ENCODE measurements at places on chromosomes 16 and 17.

DNA sequence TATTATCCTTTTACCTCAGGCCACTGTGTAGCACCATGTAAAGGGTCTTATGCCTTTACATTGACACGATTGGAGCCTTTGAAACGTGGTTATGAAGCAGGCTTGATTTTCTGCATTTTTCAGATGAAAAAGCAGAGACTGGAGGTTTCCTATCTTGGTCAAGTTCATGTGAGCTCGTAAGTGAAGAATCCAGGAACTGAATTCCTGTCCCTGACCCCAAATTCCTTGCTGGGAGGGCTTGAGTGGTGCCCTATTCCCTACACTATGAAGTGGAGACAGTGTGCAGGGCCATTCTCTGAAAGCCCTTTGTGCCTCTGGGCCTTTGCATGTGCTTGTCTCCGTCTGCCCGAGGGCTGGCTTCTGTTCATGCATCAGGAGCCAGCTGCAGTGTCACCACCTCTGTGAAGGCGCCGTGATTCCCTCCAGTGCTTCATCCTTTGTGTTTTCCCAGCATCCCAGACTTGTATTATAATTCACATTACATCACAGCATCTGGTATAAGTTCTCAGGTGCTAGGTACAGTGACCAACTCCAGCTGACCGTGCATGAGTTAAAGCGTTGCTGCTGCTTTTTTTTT lies 181.1 kb downstream of the SNX29 start:
- DNase-seq = no peak

DNA sequence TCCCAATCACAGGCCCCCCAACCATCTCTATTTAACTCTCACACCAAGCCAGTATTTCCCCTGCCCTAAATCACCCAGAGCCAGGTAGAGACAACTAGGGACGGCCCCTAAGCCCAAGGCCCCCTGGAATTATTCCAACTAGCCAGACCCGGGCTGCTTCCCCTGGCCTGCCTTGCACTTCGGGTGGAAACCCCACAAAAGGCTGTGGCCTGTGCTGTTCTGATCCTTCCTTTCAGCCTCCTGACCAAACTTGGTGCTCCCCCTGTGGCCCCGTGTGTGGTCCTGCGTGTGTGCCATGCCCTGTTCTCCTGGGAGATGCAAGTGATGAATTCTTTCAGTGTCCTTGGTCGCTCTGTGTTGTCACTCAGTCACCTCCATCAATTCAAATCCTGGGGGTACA lies 14.9 kb downstream of the CCL17 start:
- no peak for DNase-seq

DNA sequence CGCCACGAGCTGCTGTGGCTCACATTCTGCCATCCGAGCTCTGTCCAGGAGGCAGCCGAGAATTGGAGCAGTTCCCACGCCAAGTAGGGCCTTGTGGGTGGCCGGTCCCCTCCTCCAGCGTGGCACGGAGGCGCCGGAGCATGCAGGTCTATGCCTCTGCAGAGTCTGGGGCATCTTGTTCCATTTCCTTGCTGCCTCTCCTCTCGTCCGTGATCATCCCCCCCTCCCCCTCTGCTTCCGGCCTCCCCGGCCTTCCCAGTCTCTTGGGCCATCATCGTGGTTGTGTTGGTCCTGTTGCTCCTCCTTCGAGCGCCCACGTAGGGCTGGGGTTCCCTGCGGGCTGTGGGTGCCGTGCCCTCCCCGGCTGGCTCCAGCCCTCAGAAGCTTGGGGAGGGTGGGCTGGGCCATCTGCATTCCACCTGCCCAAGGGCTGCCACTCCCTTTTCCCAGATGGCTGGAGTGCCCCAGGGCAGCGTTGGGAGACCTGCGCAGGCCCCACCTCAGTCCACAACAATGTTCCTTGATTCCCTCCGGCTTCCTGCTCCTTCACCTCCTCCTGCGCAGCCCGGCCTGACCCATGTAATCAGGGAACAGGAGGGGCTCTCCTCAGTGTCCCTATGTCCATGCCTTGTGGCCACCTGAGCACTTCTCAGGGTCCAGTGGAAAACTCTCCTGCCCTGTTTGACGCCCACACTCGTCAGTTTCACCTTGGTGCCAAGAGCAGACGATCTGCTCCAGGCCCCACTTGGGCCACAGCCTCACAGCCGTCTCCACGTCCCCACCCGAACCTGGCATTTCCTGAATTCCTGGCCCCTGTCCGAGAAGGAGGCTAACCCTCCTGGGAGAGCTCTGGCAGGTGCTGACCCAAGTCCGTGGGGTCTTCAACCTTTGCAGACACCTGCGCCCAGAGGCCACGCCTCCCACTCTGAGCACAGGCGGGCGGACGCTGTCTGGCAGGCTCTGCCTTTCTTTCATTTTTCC lies 37.1 kb downstream of the BAIAP2 start:
- no peak for DNase-seq

GRCh38 chr16:1282324-1282973 lies 26.6 kb downstream of the TPSD1 start:
- no peak for DNase-seq

DNA sequence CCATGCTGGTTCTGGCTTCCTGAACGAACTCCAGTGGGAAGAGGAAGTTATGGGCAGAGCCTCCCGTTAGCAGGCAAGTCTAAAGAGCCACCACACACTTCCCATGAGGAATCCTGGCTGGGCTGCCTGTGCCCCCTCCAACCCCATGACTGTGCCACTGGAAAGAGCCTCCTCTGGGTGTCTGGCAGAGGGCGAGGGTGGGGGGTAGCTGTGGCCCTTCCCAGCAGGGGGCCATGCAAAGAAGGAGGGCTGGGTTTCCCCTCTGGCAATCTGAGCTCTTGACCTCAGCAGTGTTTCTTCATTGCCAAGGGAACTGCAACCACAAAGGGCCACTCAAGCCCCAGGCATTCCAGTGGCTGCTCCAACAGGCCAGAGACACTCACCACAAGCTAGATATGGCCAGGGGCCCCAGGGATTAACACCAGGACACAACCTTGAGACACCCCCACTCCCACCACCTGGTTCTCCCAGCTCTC lies 1.7 kb upstream of the RRAD start:
- no peak for DNase-seq

GRCh38 chr17:4405699-4406098 lies 28.0 kb upstream of the SPNS3 start:
- no peak for DNase-seq

GRCh38 chr17:40552806-40553693 lies 12.2 kb downstream of the CCR7 start:
- no peak for DNase-seq

GRCh38 chr16:86142801-86143236 lies 243.9 kb downstream of the IRF8 start:
- no peak for DNase-seq

DNA sequence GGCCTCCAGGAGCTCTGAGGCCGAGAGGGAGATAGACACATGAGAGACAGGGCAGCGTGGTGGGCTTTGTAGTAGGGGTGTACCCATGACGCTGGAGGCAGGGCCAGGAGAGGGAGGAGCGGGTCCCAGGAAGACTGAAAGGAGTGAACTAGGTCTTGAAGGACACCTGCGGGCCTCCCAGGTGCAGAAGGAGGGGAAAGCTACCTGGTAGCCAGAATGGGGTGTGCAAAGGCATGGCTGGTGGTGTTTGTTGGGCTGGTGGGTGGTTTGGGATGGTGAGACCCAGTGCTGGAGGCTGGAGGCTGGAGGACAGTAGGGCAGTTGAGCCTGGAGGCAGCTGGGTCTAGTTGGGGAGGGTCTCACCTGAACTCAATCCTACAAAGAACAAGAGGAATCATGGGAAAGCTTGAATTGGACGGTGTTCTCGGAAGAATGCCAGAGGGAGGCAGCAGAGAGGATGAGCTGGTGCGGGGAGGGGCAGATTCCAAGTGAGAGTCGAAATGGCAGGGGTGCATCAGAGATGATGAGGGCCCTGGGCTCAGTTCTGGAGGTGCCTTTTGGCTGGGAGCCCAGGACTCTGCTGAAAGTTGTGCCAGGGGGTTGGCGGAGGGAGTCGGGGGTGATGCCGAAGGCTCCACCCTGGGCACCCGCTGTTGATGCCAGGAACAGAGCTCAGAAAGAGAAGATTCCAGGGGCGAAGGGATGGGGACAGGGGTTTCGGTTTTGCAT lies 21.2 kb downstream of the C1QTNF1 start:
- no peak for DNase-seq

GRCh38 chr17:34930283-34930682 lies 31.0 kb downstream of the CCT6B start:
- DNase-seq = no peak

- DNase-seq = no peak
Measured at GRCh38 chr17:68379692-68380677, 77.3 kb downstream of the WIPI1 start.

- DNase-seq = no peak
Measured at GRCh38 chr17:81163051-81163695, 2.1 kb upstream of the PVALEF start.

DNA sequence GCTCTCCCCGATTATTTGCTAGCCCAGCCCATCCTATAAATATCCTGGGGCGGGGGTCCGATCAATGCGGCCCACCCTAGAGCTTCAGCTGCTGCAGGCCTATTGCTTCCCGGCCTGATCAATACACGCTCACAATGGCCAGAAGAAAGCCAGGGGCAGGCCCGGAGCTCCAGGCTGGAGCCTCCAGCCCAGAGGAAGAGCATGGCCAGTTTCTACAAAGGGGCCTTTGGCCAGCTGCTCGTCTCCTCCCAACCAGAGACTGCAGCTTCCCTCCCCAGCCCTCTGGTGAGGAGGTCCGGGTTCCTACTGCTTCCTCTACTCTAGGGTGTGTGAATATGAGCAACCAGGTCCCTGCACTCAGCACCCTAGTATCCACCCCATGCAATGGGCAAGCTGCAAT lies 36.7 kb downstream of the SALL1 start:
- DNase-seq = no peak

DNA sequence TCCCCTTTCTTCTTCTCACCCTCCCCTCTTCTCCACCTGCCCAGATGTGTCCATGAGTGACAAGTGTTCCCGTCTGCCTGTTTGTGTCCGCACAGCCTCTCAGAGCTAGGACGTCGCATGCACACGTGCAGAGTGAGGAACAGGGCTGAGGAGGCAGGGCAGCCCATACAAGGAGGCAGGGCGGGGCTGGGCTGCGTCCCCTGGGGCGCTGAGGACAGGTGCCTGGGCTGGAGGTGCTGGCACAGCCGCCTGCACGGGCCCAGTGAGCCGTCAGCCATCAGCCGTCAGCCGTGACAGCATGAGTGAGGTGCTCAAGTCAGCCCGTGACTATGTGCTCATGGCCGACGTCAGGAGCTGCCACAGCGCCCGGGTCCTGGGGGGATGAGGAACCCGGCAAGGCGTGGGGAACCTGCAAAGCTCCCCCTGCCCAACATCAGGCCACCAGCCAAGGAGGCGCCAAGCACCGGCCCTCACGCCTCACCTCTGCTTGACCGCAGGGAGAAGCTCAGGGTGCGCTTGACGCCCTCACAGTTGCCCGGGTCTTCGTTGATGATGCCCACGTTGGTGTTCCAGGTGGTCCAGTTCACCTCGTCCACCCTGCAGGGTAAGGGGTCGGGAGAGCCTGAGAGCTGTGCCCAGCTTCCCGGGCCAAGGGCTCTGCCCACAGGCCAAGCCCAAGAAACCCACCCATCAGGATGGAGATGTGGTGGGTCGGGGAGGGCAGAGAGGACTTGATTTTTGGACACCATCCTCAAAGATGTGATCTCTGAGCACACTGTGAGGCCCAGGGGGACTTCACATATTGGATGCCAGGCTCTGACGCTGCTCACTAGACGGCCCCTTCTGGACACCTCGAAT lies 13.7 kb upstream of the TRPV3 start:
- no peak for DNase-seq

DNA sequence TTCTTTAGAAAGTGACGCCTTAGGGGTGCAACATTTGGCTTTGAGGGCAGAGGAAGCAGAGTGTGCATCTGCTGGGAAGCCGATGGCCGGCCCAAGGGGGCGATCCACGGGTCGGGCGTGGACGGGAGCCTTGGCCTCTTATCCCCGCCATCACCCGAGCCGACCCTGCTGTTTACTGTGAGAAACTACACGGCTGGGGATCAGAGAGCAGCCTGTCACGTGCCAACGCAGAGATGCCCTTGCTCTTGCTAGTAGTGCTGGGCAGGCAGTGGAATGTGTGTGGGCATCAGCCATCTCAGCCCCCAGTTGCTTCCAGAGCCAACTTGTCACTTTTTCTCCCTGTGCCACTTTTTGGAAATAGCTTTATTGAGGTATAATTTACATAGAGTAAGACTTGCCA lies 26.7 kb upstream of the ITGB4 start:
- DNase-seq = no peak

GRCh38 chr17:21513012-21513570 lies 136.9 kb downstream of the KCNJ12 start:
- DNase-seq = peak; percentile 57

DNA sequence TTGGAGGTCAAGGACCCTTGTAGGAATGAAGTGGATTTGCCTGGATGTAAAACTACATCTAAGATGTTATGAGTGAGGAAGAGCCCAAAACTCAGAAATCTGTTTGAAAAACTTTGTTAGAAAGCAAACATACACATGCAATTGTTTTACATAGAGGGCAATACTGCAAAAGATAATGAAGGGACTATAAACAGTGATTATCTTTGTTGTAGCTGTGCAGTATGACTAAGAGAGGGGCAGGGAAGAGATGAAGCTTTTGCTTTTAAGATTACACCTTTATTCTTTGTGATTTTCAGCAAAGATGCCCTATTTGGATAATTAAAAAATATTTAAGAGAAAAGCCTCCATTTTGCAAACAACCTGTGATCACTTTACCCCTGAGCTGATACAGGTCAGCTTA lies 839.9 kb upstream of the RBFOX1 start:
- no peak for DNase-seq

GRCh38 chr17:74156878-74157277 lies 46.6 kb upstream of the RPL38 start:
- DNase-seq = no peak

GRCh38 chr16:24652209-24652712 lies 77.2 kb upstream of the TNRC6A start:
- DNase-seq = no peak

DNA sequence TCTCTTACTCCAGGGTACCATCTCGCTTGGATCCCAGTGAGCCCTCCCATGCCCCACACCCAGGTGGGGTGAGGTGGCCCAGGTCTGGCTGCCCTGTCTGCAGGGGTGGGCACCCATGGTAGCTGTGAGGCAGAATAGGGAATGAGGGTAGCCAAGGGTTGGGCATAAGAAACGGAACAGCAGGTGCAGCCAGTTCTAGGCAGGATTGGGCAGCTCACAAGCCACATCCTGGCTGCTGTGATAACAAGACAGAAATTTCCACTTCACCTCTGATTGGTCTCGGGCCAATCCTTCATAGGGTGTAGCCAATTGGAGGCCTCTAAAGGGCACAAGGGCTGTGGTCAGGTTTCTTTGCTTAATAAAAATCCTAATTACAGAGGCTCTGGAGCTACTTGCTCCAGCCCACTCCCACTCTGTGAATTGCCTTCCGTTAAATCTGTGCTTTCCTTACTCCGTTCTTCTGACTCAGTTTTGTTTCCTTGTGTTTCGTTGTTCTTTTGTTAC lies 1.5 kb upstream of the ARHGDIG start:
- no peak for DNase-seq

DNA sequence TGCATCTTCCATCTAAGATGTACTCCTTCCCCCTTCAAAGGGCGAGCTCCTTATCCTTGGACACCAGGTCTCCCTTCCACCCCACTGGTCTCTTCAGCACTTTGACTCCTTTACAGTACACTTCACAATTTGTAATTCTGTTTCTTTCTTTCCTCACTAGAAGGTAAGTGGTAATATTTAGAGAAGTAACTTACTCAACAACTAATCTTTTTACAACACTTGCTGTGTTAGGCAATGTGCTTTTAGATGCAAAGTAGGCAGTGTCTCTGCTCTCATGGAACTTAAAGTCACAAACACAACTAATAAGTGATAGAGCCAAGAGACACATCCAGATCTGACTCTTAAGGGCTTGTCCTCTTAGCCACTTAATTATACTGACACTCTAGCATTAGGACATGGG lies 6.4 kb downstream of the SIAH1 start:
- DNase-seq = no peak
